ENCODE measurements at places on chromosomes 16 and 17.
A peak's percentile ranks its signal among the peaks of the same experiment; 100 is the strongest.

DNA sequence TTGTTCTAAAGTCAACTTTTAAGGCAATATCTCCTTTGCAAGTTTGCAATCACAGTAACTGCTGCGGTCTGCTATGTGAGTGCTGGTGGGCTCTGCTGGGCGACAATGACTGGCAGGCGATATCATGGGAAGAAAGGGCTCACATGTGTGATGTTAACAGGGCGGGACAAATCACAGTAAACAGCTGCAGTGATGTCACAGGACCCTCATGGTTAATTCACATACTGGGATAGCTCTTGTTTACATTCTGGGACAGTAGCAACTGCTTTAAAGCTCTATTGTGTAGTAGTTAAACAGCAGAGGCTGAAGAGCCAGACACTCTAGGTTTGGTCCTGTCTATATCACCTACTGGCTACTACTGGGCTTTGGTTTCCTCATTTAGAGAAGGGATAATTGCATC is 257.2 kb upstream of the ASIC2 start:
- DNase-seq = no peak

GRCh38 chr17:82031885-82032627 is 578 bp downstream of the RAC3 start:
- no peak for DNase-seq

DNA sequence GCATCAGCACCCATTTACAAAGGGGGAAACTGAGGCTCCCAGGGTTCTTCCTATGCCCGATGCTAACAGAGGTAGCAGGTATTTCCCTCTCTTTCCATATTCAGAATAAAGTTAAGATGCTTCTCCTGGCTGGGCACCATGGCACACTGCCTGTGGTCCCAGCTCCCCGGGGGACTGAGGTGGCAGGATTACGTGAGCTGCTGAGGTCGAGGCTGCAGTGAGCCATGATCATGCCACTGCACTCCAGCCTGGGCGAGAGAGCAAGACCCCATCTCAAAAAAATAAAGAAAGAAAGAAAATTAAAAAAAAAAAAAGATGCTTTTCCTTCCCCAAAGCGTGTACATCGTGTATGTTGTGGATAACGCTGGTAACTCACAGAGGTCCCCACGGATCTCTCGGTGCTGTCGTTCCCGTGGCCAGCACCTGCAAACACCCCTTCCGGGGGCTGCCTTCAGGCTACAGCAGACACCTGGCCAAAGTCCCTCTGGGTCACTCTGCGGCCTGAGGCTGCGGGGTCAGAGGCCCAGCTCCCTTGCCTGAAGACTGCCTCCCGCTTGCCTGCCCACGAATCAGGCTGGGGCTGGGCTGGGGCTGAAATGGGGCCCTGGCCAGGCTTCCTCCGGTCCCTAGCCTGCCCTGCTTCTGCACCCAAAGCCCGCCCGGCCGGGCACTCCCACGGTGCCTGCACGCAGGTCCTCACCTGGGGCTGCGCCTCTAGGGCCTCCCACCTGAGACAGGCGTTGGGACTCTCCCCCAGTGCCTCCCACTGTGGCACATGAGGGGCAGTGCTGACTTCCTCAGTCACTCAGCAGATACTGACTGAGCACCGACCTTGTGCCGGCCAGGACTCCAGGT is 63.1 kb downstream of the ZDHHC7 start:
- DNase-seq = no peak

DNA sequence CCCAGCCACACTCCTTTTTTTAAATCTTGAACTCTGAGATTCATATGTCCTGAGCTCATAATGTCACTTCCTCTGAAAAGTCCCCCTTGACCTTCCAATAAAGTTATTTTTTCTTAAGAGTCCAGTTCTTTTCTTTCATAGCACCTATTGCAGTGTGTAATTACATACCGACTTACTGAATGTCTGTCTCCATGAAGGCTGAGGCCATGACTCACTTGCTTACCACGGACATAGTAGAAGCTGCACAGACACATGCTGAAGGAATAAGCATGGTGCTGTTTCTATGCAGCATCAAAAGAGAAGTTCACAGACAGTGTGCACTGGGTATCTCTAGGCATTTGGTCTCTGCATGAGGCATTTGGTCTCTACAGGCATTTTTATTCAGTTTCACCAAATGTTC is 77.2 kb downstream of the C17orf67 start:
- peak; percentile 92 for DNase-seq

DNA sequence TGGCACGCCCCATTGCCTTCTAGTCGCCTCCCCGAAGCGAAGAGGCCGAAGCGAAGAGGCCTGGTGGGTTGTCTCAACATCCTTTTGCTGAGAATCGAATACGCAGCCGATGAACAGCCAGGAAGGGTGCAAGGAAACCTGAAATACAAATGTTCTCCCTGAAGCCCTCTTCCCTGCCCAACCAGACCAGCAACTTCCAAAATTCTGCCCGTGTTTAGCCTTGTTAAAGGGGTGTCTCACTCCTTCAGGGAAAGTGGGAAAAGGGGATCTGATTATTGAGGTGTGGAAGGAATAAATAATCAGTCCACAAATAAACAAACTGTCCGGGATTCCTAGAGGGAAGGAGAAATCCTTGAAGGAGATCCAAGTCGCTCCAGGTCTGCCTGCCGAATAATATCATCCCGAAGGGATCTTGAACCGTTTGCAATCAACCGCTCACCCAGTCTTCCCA is 1.4 kb upstream of the FOXC2 start:
- peak; percentile 44 for DNase-seq

DNA sequence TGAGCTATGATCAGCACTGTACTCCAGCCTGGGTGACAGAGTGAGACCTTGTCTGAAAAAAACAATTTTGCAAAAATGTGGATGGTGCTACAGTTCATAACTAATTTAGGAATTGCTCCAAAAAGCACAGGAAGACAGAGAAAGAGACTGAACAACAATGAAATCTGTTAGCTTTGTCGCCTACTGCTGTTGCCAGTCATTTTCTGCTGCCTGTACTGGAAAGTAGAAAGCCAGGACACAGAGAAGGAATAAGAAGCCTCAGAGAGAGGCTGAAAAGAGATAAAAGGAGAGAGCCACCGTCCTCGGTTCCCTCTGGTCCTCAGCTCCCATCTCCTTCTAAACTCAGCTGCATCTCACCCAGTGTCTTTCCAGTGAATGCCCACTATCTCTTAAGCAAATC is 8.6 kb upstream of the TMC7 start:
- no peak for DNase-seq

- DNase-seq = no peak
Measured at GRCh38 chr16:85507342-85507741, 105.8 kb upstream of the GSE1 start.

GRCh38 chr16:74700116-74700437 is 585 bp downstream of the MLKL start:
- DNase-seq = peak; percentile 21

GRCh38 chr17:55159251-55159650 is 105.5 kb upstream of the HLF start:
- peak; percentile 54 for DNase-seq

DNA sequence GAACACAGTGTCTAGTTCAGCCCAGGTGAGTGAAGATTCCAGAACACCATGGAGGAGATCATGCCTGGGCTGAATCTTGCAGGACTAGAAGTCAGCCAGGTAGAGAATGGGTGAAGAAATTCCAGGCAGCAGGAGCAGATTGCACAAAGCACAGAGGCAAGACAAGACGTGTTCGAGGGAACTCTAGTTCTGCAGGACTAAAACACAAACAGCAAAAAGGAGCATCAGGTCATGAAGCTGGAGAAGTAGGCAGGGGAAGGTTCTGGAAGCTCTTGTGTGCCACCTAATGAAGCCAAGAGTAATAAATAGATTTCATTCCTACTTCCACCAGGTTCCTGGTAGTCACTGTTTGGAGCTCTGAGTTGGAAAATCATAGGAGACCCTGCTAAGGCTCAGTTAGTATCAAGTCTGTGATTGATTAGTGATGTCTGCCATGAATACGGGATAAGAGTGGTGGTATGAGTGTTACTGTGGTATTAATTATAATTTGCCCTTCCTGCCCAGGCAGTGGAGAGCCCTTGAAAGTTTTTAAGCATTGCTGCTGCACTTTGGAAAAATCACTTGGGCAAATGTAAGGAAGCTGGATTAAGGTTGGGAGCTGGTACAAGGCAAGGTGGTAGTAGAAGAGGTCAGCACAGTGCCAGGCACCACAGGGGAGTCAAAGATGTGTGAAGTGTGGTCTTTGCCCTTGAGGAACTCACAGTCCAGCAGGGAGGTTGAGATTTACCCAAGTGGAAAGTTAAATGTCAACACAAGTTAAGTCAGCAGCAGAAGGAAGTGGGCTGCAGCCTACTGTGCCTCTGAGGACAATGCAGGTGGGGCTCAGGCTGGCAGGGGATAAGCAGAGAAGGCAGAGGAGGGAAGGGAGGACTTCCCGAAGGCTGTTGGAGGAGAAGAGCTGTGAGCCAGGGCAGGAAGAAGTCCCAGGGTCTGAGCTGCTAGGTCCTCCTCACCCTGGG is 13.5 kb upstream of the FOXN1 start:
- peak; percentile 8 for DNase-seq

DNA sequence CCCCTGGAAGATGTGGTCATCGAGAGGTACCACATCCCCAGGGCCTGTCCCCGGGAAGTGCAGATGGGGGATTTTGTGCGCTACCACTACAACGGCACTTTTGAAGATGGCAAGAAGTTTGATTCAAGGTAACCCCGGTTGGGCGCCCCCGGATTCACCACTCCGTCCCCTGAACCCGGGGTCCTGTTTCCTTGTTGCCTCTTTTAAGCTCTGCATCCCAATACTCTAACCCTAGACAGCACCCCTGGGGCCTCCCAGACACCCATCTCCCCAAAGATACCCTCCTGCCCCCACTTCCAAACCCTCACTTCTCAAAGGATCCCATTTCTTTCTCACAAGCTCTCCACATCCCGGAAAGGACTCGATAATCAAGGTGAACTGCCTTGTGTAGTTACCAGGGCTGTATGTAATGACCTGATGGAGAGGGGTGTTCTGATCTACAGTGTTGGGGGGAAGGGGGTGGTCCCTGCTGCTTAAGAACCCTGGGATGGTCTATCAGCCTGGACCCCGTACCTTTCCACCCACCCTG is 412 bp downstream of the FKBP10 start:
- DNase-seq = no peak

DNA sequence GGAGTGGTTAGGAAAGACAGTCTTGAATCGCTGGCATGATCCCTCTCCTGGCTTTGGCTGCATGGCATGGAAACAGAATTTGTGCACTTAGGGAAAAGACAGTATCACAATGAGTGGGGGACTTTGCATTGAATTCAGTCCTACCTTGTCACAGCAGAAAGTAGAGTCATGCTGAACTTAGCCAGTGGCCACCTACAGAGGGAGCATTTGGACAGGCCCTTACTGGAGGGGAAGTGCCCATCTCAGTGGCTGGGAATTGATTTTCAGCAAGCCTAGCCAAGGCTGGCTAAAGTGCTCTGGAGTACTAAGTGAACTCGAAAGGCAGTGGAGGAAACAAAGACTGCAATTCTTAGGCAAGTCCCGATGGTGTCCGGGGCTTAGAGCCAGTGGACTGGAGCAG is 364.3 kb upstream of the TOM1L1 start:
- DNase-seq = no peak

DNA sequence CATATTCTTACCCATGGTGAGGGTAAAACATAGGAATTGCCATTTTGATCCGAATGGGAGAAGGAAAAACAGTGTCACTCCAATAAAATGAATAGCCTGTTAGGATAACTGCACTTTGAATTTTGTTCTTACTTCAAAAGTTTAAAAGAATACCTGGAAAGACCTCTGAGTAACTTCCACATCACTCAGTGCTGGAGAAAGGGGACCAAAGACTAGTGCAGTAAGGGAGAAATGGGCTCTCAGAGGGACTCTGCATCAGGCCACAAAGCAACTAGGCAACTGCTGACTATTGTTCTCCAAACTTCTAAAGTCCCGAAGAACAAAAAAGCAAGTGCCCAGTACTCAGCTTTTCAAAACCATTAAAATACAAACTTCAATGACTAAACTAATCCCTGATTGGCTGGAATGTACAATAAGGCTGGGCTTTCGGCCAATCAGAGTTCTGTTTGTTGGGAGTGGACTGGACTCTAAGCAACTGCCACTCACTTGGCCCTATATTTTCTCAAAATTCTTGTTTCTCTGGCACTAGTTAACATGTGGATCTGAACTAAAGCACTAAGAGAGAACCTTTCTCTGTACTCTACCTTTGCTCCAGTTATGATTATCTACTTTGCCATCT is 6.2 kb downstream of the DNAJC7 start:
- DNase-seq = peak; percentile 68

- no peak for DNase-seq
Measured at GRCh38 chr16:21710938-21711337, 47.2 kb downstream of the OTOA start.

DNA sequence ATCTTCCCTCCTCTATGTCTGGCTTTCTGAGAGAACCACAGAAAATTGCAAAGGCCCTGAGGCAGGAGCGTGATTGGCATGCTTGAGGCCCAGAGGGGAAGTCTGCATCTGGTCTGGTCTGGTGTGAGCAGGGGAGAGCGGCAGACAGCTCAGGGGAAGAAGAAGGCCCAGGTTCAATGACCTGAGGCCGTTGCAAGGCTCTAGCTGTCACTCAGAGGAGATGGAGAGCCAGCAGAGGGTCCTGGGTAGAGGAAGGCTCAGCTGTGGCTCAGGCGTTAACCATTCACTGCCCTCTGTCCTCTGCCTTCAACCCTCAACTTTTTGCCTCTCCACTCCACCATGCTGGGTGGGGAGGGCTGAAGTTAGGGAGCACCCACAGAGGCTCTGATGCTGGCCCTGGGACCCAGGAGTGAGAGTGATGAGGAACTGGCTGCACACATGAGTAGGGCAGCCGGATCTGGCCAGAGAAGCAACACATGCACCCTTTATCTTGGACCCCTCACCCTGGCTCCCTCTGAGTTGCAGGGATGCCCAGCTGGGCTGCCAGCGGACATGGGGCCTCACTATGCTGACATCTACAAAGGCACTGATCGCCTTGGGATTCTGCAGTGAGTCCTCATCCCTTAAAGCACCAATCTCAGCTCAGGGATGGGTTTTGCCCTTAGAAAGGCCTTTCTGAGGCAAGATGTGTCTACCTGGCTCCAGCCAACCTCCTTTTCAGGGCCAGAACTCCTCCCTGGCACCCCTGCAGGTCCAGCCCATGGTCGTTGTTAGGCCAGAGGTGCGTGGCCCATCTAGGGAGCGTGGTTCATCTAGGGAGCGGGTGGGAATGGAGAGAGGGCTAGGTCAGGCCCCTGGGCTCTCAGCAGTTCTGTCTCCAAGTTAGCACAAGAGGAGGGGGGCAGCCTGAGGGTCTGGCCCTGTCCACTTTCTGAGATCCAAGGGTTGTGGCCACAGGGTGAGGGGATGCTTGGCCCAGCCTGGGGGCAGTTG is 7.7 kb upstream of the KRTAP17-1 start:
- no peak for DNase-seq

DNA sequence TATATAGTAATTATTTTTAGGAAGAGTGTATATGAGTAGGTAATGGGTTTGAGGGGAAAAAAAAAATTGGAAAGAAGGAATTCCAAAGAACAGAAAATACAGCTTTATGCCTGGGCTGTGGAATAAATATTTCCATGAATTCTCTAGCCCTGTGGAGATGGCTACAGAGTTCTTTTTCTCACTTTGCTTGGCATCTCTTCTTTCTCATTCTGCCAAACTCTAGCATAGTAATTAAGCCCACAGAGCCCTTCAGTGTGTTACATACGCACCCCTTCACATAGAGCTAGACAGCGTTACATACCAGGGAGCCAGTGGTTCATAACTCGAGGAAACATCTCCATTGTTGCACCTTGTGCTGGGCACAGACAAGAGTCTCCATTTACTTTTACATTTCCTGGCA is 621.1 kb downstream of the CDH8 start:
- no peak for DNase-seq

- no peak for DNase-seq
Measured at GRCh38 chr17:69581061-69581961, 166.8 kb downstream of the MAP2K6 start.
